ENCODE measurements at places on chromosomes 2 and 18. TPM values are rescaled to one million over a fixed set of nuclear protein-coding genes. Genes with fewer than 3 reads are reported as not detected.

Gene PAIP2B
- total RNA-seq, result 0.85 TPM

Gene REG3G
- total RNA-seq, result not detected

Gene SNRPD1
- total RNA-seq, result 11.9 TPM

Gene TRIM43
- total RNA-seq, result not detected

Gene AFTPH
- 25.5 TPM for total RNA-seq

Gene CACNB4
- 1.1 TPM for total RNA-seq

Gene CASP10
- 6.4 TPM for total RNA-seq

Gene ACMSD
- total RNA-seq, result under 0.01 TPM

Gene KRTCAP3
- total RNA-seq, result 0.18 TPM

Gene FBLN7
- 0.57 TPM for total RNA-seq

Gene AFF3
- total RNA-seq, result 0.71 TPM

Gene UGT1A9
- under 0.01 TPM for total RNA-seq

Gene HOXD12
- total RNA-seq, result not detected

Gene KIAA2012
- under 0.01 TPM for total RNA-seq

Gene SPC25
- total RNA-seq, result 0.28 TPM

Gene COX5B
- 573 TPM for total RNA-seq

Gene GBX2
- not detected for total RNA-seq

Gene DRC1
- not detected for total RNA-seq

Gene ACKR3
- total RNA-seq, result 44.9 TPM

Gene SAG
- not detected for total RNA-seq

Gene DUSP19
- total RNA-seq, result 3.8 TPM

Gene UPP2
- total RNA-seq, result not detected

Gene SLC25A12
- total RNA-seq, result 16.5 TPM

Gene ALPG
- not detected for total RNA-seq
